ENCODE measurements at places on chromosomes 11 and 22.

DNA sequence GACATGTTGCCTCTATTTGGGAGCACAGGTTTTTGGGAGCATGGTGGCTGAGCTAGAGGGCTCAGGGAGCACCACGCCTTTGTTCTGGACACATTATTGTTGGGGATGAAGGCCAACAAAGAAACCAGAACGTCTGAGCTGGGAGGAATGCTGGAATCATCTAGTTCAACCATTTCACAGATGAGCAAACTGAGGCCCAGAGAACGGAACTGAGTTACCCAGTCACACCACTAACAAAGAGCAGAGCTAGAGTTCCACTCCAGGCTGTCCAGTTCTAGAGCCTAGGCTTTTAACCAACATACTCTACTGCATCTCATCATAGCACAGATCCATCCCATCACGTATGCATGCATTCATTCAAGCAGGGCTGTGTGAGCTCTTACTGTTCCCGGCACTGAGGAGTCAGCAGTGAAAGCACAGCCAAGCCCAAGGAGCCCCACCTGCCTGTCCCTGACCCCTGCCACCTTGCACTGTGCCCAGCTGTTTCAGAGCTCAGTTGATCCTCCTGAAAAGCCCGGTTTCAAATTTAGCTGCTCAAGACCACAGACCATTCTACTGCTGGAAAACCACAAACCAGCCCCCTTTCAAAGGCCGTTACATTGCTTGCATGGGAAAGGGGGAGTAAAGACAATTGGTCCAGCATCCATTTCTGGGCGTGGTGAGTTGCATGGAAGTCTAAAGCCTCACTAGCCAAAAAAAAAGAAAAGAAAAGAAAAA is 16.9 kb upstream of the TCF20 start:
- DNase-seq, result no peak

GRCh38 chr11:40280159-40281051 is 1179.0 kb downstream of the LRRC4C start:
- DNase-seq, result no peak

GRCh38 chr11:11346303-11346702 is 6.7 kb downstream of the CSNK2A3 start:
- DNase-seq, result no peak

DNA sequence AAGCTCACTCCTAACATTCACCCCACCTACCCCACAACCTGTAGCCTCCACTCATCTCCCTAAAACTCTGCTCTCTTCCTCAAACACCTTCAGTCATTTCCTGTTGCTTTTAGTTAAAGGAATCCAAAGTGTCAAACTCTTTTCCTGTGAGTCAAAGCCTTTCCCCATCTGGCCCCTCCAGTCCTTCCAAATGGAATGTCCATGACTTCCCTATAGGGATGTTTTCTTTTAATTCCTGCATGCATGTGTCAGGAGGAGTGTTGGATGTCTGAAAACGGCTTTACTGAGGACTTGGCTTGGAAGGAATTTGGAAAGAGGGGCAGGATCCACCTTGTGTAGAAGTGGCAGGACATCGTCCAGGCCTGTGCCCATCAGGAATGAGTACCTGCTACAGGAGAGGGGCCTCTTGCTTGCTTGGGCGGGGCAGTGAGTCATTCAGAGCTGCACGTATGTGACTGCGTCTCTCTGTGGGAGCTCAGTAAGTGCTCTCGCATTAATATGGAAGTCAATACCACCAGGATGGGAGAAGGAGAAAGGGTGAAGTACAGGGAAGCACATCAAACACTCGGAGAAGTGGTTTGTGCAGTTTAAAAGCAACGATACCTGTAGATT is 491.9 kb downstream of the OPCML start:
- DNase-seq, result no peak

DNA sequence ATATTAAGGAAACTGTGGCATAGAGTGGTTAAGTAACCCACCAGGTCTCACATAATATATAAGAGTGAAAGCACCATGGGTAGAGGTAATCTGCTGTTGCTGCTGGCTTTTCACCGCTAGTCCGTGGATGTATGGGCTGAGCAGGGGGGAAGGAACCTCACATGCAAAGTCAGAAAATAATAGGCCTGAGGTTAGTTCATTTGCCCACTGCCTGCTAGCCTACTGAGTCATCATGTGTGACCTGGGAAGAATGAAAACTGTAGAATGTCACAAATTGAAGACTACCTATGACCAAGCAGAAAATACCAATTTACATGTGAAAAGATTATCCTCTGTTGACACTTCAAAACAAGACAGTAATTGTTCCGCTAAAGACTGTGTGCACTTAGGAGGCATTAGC is 560.1 kb upstream of the FAT3 start:
- no peak for DNase-seq

- DNase-seq, result no peak
These were observed 68.8 kb downstream of the SPECC1L start for GRCh38 chr22:24339452-24339747.

GRCh38 chr11:1782831-1783724 is 19.4 kb upstream of the CTSD start:
- no peak for DNase-seq

GRCh38 chr11:14854057-14854456 is 38.0 kb downstream of the CYP2R1 start:
- no peak for DNase-seq

DNA sequence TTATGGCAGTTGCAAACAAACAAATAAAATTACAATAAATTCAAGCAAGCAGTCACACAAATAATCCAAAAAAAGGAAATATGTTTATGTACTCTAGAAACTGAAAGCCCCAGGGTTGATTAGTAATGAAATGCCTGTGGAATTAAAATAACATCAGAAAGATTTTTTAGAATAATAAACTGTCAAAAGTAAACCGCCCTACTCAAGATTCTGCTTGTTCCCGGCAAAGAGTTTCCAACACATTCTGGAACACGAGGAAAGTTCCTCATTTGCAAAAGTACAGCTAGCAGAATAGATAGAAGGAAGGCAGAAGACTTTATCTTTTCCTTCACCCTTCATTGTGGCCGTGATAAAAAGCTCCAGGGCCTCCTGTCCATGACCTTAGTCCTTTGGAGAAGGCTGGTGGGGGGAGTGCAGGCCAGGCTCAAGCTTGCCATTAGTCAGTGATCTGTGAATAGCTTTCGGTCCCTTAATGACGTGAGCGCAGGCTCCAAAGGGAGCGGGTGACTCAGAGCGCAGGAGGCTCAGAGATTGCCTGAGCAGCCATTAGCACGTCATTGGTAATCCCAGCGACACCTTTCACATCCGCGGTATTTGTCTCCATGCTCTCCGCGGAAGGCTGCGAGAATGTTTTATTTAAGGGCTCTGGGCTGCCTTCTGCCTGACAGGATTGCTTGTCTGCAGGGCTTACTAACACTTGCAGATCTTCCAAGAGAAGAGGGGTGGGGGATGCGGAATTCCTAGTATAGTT is 458.3 kb downstream of the METTL15 start:
- DNase-seq, result no peak

- DNase-seq, result no peak
These were observed 1.2 kb upstream of the MIOX start for GRCh38 chr22:50485221-50486131.

GRCh38 chr11:123692961-123693360 is 38.5 kb upstream of the SCN3B start:
- DNase-seq, result no peak

DNA sequence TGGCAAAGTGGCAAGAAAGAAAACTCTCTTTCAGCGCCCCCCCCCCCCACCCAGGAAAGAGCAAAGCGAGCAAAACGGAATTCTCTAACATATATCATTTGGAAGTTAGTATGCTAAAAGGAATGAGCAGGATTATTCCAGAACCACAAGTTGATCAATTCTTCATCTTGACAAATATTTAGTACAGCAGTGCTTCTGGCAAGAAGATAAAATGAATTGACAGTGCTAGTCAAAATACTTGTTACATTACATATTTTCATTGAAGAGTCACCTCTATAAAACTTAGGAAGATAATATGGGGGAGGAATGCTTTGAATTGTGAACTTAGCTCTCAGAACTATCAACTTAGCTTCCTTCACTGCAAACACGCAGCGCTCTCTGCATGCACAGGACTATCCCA is 377.4 kb downstream of the DYNC2H1 start:
- no peak for DNase-seq

DNA sequence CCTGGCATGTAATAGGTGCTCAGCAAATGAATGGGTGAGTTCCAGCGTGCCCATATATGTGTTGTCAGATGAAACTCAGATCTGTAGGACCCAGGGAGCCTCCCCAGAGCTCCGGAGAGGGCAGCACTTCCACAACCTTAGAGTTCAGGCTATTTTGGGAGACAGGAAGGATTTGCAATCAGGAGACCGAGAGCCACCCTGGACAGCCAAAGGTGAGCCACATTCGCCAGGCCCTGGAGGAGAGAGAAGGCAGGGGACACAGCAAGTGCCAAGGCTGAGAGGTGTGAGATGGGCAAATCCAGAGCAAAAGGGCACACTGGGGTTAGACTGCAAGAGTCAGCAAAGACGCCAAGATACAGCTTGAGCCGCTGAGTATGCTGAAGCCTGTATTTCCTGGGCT is 66.4 kb downstream of the CD82 start:
- no peak for DNase-seq

GRCh38 chr11:106913141-106913540 is 105.1 kb downstream of the GUCY1A2 start:
- DNase-seq, result no peak

DNA sequence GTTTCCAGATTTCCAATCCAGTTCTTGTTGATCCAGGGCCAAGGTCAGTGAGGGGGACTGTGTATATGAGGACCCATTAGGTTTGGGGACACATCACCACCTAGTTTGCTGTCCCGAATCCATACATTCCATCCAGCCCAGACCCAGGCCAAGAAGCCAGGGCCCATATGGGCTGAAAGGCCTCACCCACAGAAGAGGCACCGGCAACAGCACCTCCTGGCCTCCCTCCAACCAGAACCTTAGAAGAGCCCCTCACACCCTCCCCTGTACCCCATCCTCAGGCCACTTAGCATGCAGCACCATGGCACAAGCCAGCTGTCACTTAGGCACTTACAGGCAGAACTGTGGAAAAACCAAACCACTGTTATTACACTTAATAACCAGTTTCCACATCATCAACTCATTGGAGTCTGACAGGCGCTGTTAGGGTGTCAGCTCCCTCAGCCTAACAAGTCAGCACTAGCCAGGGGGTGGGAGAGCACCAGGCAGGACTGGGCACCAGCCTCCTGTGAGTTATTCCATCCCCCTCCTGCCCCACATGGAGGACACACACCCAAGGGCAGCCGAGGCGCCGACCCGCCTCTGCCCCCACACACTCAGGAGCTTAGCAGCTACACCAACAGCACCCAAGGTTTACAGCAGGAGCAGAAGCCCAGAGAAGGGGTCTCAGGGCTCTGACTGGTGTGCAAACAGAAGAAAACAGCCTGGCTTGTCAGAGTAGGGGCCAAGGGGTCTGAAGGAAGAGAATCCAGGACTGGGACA is 132.0 kb downstream of the BUD13 start:
- DNase-seq, result no peak

- DNase-seq, result no peak
These were observed 41.3 kb downstream of the TUB start for GRCh38 chr11:8122173-8122764.

- DNase-seq, result peak; percentile 28
These were observed 2.3 kb downstream of the SIK2 start for GRCh38 chr11:111604392-111605009.

- DNase-seq, result no peak
These were observed 28.6 kb upstream of the OR10G7 start for GRCh38 chr11:124069429-124070401.

DNA sequence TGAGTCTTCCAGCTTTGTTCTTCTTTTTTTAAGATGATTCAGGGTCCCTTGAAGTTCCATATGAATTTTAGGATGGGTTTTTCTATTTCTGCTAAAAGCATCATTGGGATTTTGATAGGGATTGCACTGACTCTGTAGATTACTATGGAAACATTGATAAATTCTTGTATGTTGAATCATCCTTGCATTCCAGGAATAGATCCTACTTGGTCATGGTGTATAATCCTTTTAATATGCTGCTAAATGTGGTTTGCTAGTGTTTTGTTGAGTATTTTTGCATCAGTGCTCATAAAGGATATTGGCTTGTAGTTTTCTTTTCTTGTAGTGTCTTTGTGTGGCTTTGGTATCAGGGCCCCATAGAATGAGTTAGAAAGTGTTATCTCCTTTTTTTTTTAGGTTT is 34.9 kb upstream of the PHOX2A start:
- no peak for DNase-seq

- no peak for DNase-seq
These were observed 143.0 kb downstream of the DBX1 start for GRCh38 chr11:20017320-20017719.

GRCh38 chr11:30344085-30344484 is 21.2 kb downstream of the ARL14EP start:
- no peak for DNase-seq

DNA sequence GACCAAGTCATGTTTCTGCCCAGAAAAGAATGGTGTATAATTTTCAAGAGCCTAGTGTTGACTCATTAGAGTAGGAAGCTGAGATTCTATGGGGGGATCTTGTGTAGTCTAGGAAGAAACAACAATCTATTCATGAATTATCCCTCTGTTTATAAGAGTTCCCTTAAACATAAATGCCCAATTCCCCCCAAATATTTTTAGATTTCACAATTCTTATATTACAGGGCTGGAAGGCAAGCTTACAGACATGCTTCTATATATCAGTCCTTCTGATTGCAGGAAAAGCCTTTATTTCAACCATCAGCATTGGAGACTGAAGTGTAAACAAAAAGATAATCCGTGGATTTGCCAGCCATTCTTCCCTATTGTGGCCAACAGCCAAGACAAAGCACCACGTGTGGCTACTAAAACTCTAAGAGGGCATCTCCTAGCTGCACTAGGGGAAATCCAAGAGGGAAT is 71.4 kb downstream of the NAT10 start:
- no peak for DNase-seq

GRCh38 chr11:16778286-16778685 is 39.8 kb downstream of the C11orf58 start:
- DNase-seq, result no peak

- DNase-seq, result no peak
These were observed 866.8 kb downstream of the TBC1D22A start for GRCh38 chr22:47629273-47629711.

GRCh38 chr11:2681408-2682145 is 18.2 kb downstream of the KCNQ1OT1 start:
- no peak for DNase-seq

DNA sequence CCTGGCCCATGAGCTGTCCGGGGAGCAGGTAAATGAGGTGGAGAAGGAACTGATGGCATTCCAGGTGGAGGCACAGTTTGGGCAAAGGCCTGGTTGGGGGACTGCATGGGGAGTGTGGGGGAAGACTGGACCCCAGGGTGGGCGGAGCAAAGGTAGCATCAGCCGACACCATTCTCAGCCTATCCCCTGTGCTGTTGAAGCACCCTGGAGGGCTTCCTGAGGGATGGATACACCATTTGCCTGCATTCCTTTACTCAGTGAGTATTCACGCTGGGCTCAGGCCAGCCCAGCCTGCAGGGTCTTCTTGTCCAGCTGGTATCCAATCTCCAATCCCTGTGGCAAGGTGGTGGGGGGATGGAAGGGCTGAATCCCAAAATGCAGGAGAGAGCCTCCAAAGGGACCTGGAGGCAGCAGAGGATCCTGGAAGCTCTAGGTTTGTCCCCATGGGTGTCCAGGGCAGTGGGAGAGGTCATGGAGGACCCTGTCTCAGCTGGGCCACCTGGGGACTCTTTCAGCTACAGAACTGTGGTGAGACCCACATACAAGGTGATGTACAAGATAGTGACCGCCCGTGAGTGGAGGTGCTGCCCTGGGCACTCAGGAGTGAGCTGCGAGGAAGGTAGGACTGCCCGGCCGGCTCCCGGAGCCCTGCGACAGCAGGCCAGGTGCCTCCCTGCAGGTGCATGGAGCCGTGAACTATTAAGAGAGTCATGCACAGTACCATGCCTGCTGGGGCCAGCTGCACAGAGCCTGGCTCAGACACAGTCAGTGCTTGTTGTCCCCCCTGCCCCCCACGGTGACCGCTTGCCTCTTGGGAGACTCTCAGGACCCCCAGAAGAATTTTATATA is 9.5 kb downstream of the EMID1 start:
- DNase-seq, result no peak
